Left renal cortex interstitium (tissue), 4 donors: ENCODE measurements at places on chromosomes 6 and 20. TPM values are rescaled to one million over a fixed set of nuclear protein-coding genes. Genes with fewer than 3 reads are reported as not detected.

DNA sequence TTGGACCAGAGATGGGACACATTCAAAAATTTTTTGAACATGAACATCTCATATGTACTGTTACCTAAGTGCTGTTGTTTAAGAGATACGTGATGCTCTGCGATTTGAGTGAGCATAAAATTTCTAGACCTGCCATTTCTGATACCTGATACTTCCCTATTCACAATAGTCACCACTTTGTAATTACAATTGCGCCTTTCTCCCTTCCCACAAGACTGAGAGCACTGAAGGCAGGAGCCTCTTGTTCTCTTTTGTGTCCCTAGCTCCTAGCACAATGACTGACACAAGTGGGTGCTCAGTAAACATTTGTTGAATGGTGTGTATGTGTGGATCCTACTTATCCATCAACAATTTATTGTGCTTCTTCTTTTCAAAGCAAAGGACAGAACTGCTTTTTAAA lies 92.8 kb upstream of the TMEM30A start:
- DNase-seq = no peak

GRCh38 chr6:143432588-143432987 lies 17.9 kb downstream of the ADAT2 start:
- DNase-seq = no peak

GRCh38 chr6:122268394-122268793 lies 131.1 kb upstream of the HSF2 start:
- DNase-seq = no peak

DNA sequence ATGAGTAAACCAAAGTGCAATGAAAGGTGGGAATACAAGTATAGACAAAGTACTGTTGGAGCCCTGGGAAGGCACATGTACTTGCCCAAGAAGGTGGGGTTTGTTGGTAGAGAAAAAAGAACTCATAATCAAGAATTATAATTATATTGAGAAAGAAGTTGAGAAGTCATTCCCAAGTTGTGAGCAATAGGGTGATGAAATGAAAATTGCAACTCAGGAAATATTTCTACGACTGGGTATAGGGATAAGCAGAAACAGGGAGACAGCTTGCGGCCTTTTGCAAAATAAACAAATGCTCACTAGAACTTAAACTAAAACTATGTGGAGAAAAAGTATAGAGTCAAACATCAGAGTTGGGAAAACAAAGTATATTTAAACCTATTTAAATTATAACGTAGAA lies 250.7 kb upstream of the FAM83B start:
- DNase-seq = no peak

- DNase-seq = no peak
These were observed at the start of gene ZBP1 for GRCh38 chr20:57620274-57620990. Gene ZBP1 (minus strand): TSS chr20:57620426. CDS start chr20:57620295, 131 bp downstream.

DNA sequence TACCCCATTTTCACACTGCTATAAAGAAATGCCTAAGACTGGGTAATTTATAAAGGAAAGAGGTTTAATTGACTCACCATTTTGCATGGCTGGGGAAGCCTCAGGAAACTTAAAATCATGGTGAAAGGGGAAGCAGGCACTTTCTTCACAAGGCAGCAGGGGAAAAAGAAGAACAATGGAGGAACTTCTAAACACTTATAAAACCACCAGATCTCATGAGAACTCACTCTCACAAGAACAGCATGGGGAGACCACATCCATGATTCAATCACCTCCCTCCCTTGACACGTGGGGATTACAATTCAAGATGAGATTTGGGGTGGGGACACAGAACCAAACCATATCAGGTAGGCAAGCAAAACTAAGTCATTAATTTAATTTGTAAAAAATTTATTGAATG lies 343.2 kb downstream of the FRK start:
- no peak for DNase-seq

- no peak for DNase-seq
These were observed 154.8 kb downstream of the RPS12 start for GRCh38 chr6:132969196-132969595.

GRCh38 chr6:154569156-154569862 lies 58.8 kb upstream of the CNKSR3 start:
- no peak for DNase-seq

GRCh38 chr20:57680934-57681914 lies 28.6 kb downstream of the PMEPA1 start:
- DNase-seq = no peak

DNA sequence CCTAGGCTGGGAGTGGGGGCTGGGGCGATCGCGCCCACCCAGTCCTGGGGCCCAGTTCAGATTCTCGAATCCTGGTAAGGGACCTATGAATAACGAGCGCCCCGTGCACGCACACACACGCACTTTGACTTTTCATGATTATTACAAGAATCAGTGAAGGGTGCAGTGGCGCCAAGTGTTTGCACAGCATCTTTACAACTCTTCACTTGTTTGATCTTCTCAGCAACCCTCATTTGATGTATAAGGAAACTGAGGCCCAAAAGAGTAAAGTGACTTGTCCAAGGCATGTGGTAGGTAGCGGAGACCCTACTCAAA lies 863 bp upstream of the LRFN2 start:
- no peak for DNase-seq

GRCh38 chr20:37852666-37853065 lies 50.3 kb upstream of the VSTM2L start:
- DNase-seq = no peak

DNA sequence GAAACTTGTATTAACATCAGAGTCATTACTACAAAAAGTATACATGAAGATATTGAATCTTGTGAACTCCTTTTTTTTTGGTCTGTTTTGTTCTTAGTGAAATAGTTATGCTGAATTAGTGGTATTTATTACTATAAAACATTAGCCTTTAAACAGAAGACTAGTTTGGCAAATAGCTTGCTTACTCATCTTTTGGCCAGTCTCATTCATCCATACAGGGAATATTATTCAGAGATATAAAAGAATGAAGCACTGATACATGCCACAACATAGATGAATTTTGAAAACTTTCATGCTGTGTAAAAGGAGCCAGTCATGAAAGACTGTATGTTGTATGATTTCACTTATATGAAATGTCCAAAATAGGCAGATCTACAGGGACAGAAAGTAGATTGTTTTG lies 205.9 kb downstream of the ZFAND3 start:
- no peak for DNase-seq

DNA sequence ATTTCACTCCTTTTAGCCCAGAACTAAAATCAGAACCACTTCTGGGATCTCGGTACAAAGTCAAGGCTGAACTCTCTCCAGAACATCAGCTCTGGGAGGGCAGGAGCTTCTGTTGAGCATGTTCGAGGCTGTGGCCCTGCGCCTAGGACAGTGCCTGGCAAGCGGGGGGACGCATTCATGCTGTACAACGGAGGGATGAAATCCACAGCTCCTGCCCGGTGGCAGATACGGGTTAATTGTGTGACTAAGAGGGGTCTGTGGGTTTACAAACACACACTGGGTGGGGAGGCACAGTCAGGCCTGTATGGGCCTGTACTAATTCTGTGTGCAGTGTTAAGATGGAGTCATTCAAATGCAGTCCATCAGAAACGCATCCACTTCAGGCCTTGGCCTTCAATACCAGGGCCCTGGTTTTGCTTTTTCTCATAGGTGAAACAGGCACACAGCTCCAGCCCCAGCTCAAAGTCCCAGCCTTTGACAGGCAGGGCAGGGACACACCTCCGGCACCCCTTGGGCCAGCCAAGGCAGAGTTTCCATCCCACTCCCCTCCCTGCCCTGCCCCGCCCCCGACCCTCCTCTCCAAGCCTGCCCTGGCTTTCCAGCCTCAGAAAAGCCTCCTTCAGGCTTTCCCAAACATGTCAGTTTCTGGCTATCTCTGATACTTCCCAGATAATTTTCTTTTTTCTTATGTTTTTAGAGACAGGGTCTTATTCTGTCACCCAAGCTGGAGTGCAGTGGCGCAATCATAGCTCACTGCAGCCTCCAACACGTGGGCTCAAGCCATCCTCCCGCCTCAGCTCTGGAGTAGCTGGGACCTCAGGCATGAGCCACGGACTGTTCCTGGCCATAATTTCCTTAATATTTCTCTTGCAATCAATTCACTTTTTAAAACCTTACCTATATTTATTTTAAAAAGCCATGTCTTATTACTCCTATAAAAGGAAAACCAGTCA lies 109.8 kb downstream of the SULF2 start:
- DNase-seq = no peak

- no peak for DNase-seq
These were observed 62.9 kb upstream of the KCNG1 start for GRCh38 chr20:51085769-51086168.

GRCh38 chr6:164035900-164036485 lies 621.5 kb downstream of the QKI start:
- no peak for DNase-seq

DNA sequence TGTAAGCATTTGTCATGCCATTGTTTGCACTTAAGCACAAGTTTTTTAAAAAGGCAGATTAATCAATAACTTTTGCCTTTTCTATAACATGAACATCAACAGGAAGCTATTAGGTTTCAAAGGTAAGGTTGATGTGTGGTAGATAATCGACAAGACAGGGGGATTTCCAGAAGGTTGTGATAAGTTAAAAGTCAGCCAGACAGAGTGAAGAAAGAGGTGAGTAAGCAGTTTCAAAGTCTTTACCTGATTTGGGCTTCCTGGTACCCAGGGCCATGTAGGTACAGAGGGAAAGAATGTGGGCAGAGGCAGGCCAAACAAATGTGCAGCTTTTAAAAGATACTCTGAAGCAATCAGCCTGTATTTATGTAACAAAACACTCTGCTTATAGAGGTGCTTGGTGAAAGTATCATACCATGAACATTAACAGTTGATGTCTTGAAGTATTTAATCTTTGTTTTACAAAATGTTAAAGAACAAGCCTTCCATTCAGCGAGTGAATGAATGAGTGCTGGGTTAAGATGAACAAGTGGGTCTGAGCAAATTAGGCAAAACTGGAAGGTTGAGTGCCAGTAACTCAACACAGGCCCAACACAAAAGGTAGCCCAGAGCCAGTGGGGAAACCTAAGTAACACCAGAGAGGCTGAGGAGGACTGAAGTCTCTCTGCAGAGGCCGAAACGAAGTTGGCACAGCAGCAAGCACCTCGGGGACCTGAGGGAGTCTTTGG lies 60.2 kb downstream of the LRRC1 start:
- DNase-seq = no peak

GRCh38 chr20:23782366-23782983 lies 31.7 kb upstream of the CST1 start:
- no peak for DNase-seq

GRCh38 chr6:128327890-128328289 lies 192.5 kb downstream of the PTPRK start:
- no peak for DNase-seq

DNA sequence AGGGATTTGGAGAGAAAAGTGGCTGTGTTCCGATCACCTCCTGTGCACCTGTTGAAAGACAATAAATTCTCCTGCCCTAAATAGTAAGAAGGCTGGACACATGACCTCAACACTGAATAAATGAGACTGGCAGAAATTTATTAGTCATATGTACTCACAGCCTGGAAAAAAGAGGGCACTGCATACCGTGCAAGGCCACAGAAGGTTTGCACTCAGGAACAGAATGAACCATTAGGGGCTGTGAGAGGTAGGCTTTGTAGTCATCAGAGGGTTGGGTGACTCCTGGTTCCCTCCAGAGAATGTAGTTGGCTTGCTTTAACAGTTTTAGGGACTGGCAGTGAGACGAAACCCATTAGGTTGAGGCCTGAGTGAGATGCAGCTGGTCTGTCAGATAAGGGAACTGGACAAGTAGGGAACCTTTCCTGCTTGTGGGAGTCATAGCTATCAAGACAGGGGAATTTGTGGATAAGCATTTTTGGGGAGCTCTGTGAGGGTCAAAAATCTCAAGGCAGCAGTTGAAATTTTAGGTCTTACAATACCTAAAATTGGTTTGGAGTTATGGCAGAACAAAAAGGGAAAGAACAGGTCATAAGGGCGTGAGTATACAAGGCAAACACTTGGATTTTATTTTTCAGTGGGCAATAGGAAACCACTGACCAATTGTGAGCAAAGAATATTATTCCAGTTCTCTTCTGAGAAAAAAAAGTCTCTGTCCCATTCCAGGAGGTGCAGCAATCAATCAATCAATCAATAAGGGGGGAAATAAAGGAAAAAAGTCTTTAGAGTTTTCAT lies 67.9 kb upstream of the BTN3A2 start:
- DNase-seq = no peak

DNA sequence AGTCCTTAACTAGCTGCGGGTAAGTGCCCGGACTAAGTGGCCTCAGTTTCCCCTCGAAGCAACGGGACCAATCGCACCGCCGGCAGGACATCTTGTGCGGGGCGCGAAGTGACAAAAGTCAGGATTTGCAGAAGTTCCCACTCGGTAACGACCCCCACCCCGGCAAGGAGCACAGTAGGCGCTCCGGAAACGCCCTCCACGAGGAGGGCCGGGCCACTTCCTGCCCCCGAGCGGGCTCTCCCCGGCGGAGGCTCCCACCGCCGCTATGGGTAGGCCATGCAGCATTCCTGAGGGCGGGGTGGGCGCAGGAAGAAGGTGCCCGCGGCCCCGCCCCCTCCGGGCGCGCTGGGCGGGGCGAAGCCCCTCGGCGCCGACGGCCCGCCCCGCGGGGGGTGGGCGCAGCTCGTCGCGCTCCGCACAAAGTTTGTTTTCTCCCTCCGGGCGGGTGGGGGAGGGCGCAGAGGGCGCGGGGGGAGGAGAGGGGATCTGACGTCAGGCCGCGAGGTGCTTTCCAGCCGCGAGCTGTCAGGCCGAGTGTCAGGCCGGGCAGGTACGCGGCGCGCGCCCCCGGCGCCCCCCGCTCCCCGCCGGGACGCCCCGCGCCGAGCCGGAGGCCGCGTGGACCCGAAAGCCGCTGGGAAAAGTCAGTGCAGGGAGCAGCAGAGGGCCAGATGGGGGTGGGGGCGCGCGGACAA lies at the start of gene TGIF2:
TGIF2 (plus strand) TSS at position 495 of the 695 bp plus-strand sequence. CDS start 5,178 bp downstream, outside the sequence.
- peak; percentile 56 for DNase-seq

- no peak for DNase-seq
These were observed 1.2 kb upstream of the ADGRF1 start for GRCh38 chr6:47043286-47043685.

DNA sequence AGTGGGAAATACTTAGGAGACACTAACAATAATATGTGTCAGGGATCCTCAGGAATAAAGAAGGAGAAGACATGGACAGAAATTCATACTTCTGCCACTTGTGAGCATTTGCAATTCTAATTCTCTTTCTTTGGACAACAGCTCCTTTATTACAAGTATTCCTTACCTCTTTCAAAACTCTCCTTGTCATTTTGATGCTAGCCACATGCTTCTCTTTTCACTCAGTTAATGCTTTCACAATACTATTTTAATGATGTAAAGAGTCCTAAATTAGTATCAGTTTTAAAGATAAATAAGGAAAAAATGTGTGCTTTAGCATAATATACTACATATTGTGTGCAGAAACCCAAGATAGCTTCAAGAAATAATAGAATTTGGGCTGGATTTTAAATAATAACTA lies 62.5 kb downstream of the AHI1 start:
- DNase-seq = no peak

DNA sequence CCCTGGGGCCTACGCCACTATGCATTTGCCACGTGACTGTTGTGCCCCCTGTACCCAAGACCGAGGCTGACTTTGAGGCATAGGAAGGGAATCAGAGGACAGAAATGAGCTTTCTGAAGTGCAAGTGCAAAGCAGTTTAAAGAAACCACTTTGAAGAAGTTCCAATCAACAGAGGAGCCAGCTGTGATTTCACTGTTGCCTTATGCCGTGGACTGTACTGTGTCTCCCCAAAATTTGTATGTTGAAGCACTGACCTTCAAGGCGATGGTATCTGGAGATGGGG lies 111.1 kb downstream of the JPH2 start:
- DNase-seq = no peak

Gene DOK5
- 8.6 TPM for polyA plus RNA-seq

Gene SMLR1
- polyA plus RNA-seq = 4.4 TPM

Gene MCCD1
- 16.0 TPM for polyA plus RNA-seq

Gene CPXM1
- polyA plus RNA-seq = 262 TPM

Gene SERINC3
- 65.8 TPM for polyA plus RNA-seq

Gene C20orf144
- 0.44 TPM for polyA plus RNA-seq

Gene LY6G6D
- polyA plus RNA-seq = not detected

Gene PKHD1
- polyA plus RNA-seq = 14.1 TPM

Gene ULBP1
- polyA plus RNA-seq = 1.7 TPM
